ENCODE measurements at places on chromosomes 16 and 17.

DNA sequence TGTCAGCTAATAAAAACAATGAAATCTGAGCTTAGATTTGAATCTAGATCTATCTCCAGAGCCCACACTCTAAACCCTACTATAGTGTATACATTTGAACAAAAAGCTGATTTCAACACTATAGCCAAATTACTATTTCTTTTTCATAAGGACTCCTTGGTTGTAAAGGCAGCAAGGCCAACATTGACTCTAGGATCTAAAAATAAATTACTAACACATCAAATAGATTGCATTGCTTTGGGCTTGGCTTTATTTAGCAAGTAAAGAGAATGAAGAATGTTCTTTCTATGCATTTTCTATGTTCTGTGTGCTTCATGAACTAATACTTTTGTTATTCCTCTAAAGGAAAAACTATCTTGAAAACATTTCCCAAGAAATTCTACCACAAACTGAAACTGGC, 5.3 kb downstream of the GOSR1 start:
- no peak for DNase-seq

GRCh38 chr17:57256708-57257112, 387 bp downstream of the MSI2 start:
- DNase-seq = peak; percentile 42

- peak; percentile 65 for DNase-seq
These were observed at the start of gene ITGA3 for GRCh38 chr17:50055426-50056216. Gene ITGA3, plus strand, starts transcription at chr17:50056110. Its CDS starts 330 bp downstream, at chr17:50056440.

- no peak for DNase-seq
These were observed 27.1 kb downstream of the TIMM22 start for GRCh38 chr17:1024076-1024475.

- DNase-seq = no peak
These were observed 116.1 kb upstream of the IRX6 start for GRCh38 chr16:55207693-55208428.

DNA sequence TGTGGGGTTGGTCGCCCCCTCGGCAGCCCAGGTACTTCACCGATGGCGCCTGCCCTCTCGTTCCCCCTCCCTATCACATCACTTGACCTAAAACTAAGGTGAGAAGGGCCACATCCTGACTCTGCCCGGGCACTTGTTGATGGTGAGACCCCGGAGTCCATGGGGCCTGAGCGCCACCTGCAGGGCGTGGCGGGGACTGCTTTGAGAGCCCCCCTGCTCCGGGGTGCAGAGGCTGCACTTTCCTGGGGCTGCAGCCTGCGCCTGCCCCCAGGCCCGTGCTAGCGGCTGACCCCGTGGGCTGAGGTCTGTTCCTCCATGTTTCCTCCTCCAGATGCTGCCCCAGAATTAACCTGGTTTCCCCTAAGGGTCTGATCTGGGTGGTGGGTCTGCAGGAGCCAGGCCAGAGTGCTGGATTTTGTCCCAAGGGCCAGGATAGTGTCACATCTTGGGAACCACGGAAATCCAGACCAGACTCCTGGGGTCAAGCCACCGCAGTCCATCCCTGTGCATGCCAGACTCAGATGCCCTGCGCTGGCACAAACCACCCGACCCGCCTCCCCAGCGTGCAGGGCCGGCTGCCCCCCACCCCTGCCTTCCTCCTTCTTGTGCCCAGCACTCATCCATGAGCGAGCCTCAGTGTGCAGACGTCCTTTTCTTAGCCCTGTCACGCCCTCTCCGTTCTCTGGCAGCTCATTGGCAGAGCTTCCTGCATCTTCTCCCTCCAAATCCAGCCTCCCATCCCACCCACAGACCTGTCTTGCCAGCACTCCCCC, 2.7 kb downstream of the NDUFAF8 start:
- peak; percentile 61 for DNase-seq

DNA sequence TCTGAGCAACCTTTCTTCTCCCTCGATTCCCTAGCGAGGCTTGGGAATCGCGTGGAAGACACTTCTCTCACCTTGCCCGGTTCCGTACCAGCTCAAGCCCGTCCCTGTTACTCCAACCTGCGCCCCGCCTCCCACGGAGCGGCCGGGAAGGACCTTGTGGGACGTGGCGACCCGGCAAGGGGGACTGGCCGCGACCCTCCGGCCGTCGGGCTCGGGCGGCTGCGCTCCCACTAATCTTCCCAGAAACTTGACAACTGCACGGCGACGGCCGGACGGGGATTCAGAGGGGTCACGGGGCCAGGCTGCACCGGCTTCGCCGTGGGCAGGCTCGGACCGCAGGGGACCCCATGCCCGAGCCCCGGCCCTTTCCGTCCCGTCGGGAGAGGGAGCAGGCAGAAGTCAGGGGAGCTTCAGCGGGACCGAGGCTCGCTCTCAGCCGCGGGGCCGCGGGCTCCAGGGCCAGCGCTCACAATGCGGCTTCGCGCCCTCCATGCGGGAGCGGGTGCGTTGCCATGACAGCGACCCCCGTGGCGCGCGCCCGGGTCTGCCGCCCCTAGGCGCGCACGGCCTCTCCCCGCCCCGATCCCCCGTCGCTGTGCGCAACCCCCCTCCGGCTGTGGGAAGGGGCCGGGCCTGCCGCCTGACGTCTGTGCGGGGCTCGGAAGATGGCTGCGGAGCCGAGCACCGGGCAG, at the start of gene SGSM2:
Gene SGSM2, plus strand, starts transcription at position 650 of the 692 bp plus-strand sequence. CDS start 188 bp downstream, outside the sequence.
- DNase-seq = peak; percentile 70
